Natural killer cell treated with Interleukin-12 subunit alpha and Interleukin-12 subunit beta and Interleukin-15 and Interleukin-18, amount 100 ng/mL, for 72 hours (primary cell): ENCODE measurements at places on chromosomes 13 and 19.

GRCh38 chr19:19385896-19386869 is 19.3 kb upstream of the GATAD2A start:
- no peaks in the 10 kb centered on the region for H3K27me3 ChIP-seq
- no peaks in the 10 kb centered on the region for H3K36me3 ChIP-seq
- DNase-seq: no peak
- peaks cover 49% of the 10 kb centered on the region for H3K4me1 ChIP-seq
- H3K4me3 ChIP-seq: peak overlapping the region; percentile 100

DNA sequence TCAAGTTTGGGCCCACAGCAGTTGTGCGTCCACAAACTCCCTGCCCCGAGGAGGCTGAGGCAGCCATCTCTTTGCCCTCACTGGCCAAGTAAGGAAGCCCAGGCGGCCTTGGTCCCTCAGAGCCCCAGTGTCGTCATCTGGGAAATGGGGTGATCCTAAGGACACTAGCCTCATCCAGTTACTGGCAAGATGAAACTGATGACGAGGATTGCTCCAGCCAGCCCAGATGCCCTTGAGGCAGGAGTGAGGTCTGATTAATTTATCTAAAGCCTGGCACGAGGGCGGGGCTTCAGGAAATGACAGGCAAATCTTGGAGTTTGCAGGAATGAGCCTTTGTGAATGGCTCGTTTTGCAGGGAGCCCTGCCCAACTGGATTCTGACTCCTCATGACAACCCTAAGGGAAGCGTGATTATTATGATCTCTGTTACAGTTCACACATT is 5.6 kb downstream of the LIPE start:
- H3K27me3 ChIP-seq: no peaks in the 10 kb centered on the region
- no peaks in the 10 kb centered on the region for H3K36me3 ChIP-seq
- H3K4me3 ChIP-seq: peak overlapping the region; percentile 92
- no peak for DNase-seq

- H3K4me3 ChIP-seq: no peak overlapping the region
- H3K4me1 ChIP-seq: peaks cover 6% of the 10 kb centered on the region
- H3K36me3 ChIP-seq: no peaks in the 10 kb centered on the region
- no peak for DNase-seq
- no peaks in the 10 kb centered on the region for H3K27me3 ChIP-seq
Observed at GRCh38 chr19:7685546-7686445, 5.2 kb downstream of the TRAPPC5 start.

DNA sequence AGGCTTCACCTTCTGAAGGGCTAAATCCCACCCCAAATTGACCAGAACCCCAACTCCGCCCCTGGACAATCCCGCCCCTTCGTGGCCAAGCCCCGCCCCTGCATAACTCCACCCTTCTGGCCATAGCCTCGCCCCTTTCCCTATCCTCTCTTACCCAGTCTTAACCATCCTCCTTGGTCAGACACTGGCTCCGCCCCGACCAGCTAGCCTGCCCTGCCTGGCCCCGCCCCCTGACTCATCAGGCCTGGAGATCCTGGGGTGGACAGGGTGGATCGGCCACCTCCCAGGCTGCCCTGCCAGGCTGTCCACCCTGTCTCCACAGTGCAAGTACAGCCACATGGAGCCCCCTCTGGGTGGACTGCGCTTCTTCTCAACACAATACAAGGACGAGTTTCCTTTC is 8.0 kb upstream of the ZNF358 start:
- no peaks in the 10 kb centered on the region for H3K36me3 ChIP-seq
- peaks cover 6% of the 10 kb centered on the region for H3K27me3 ChIP-seq
- no peak overlapping the region for H3K4me3 ChIP-seq
- no peak for DNase-seq
- H3K4me1 ChIP-seq: no peaks in the 10 kb centered on the region

GRCh38 chr13:109734002-109734785 is 52.2 kb downstream of the IRS2 start:
- no peak for DNase-seq
- H3K27ac ChIP-seq: no peak overlapping the region
- peaks cover 8% of the 10 kb centered on the region for H3K4me1 ChIP-seq
- H3K36me3 ChIP-seq: no peaks in the 10 kb centered on the region
- H3K27me3 ChIP-seq: peaks cover 31% of the 10 kb centered on the region

- peaks cover 6% of the 10 kb centered on the region for H3K36me3 ChIP-seq
- H3K4me3 ChIP-seq: peak overlapping the region; percentile 34
- H3K4me1 ChIP-seq: peaks cover 66% of the 10 kb centered on the region
- H3K27me3 ChIP-seq: no peaks in the 10 kb centered on the region
- DNase-seq: no peak
Observed at GRCh38 chr13:24279327-24280110, 29.9 kb upstream of the C1QTNF9 start.

DNA sequence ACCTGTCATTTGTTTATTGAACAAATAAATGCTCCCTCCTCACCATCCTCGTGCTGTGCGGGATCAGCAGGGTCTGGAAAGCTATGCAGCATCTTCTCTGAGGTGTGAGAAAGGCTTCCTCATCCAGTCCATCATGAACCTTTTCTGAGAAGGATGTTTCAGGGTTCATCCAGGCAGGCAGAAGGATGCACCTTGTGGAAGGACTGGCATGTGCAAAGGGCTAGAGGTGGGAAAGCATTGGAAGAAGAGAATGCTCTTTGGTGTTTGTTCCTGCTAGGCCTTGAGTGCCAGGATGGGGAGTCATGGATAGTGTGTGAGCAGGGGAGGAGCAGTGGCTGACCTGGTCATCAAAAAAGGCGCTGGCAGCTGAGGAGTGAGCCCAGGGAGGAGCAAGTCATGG is 6.6 kb downstream of the PALM start:
- H3K27ac ChIP-seq: no peak overlapping the region
- H3K4me1 ChIP-seq: no peaks in the 10 kb centered on the region
- peaks cover 12% of the 10 kb centered on the region for H3K27me3 ChIP-seq
- no peak for DNase-seq

DNA sequence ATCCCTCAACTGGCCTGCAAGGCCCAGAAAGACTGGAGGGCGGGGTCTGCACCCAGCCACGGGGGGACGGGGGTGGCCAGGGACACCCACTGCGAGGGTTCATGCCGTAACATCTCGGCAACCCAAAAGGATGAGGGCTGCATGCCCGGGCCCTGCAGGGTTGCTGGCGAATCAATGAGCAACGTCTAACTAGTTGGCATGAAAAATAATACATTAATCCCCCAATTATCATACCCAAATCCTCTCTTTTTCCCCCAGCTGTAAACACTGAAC is 232.2 kb downstream of the TUBA3C start:
- no peaks in the 10 kb centered on the region for H3K27me3 ChIP-seq
- H3K4me1 ChIP-seq: no peaks in the 10 kb centered on the region
- H3K36me3 ChIP-seq: no peaks in the 10 kb centered on the region
- H3K4me3 ChIP-seq: no peak overlapping the region

DNA sequence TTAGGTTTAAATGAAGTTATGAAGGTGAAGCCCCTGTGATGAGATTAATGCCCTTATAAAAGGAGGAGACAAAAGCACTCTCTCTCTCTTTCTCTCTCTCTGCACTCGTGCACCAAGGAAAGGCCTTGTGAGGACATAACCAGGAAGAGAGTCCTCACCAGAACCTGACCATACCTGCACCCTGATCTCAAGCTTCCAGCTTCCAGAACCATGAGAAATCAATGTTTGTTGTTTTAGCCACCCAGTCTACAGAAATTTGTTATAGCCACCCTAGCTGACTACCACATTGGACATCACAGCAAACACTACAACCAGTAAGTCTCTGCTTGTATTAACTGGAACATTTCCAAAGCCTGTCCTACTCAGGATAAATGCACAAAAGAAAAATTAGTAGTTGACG is 34.7 kb upstream of the WDFY2 start:
- no peak for DNase-seq
- peaks cover under 1% of the 10 kb centered on the region for H3K27me3 ChIP-seq
- H3K4me1 ChIP-seq: peaks cover 15% of the 10 kb centered on the region

DNA sequence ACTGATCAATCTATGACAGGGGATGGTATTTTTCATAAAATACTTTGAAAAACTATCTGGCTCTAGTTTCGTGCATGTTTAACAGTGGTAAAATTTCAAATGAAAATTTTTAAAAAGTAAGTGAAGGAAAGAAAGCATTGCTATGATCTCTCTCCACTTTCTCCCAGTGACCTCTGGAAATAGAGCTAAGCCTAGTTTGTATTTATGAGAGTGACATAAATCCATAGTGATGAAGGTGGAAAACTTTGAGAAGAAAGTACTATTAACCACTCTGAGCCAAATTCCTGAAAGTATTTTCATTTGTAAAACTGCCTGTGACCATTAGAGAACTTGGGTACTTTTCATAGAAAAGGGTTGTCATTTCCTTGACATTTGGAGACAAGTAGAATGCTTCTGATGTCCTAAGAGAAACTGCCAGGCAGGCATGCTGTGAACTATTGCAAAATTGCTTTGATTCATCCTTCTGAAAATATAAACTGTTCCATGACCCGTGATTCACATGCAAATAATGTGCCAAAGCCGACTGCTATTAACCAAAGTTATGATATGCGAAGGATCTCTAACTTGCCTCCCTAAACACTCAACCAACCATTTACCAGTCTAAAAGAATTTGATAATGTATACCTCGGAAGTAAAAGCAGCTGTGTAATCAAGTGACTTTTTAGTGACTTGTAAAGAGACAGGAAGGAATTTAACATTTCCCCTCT is 133.2 kb downstream of the VWA8 start:
- H3K4me3 ChIP-seq: no peak overlapping the region
- peaks cover 9% of the 10 kb centered on the region for H3K36me3 ChIP-seq
- DNase-seq: no peak
- peaks cover 5% of the 10 kb centered on the region for H3K4me1 ChIP-seq

- peak within 1 kb of the TSS; percentile 71 for H3K27ac ChIP-seq
- H3K4me1 ChIP-seq: peaks cover 5% of the 10 kb centered on the region
- peak; percentile 67 for DNase-seq
- peaks cover 3% of the 10 kb centered on the region for H3K27me3 ChIP-seq
- peaks cover 6% of the 10 kb centered on the region for H3K36me3 ChIP-seq
- H3K4me3 ChIP-seq: peak within 1 kb of the TSS; percentile 76
Observed at GRCh38 chr13:44373601-44374347, at the start of gene SERP2. SERP2 (plus strand) TSS chr13:44373824; CDS start chr13:44374026, 202 bp downstream.

- no peaks in the 10 kb centered on the region for H3K27me3 ChIP-seq
- H3K4me3 ChIP-seq: no peak overlapping the region
- no peak overlapping the region for H3K27ac ChIP-seq
- no peaks in the 10 kb centered on the region for H3K36me3 ChIP-seq
Observed at GRCh38 chr13:93730780-93731179, 504.2 kb downstream of the GPC6 start.

DNA sequence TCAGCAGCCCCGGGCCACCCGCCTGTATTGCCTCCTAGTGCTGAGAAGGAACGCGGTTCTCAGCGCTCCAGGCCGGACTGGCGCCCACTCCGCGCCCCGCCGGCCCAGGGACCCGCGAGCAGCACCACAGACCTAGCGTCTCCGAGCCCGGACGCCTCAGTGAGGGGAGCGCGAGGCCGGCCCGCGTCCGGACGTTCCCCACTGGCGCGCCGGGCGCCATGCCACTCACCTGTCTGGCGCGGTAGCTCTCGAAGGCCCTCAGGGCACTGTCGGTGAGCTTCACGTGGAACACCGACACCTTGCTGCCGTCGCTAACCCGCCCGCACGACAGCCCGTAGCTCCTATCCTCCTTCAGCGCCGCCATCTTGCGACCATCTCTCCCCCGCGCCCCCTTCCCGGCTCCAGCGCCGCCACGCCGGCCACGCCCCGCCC is at the start of gene ELL:
Gene ELL, minus strand, starts transcription at position 379 of the 432 bp plus-strand sequence. Its CDS starts 15 bp downstream, at position 364.
- H3K27me3 ChIP-seq: no peaks in the 10 kb centered on the region
- H3K4me1 ChIP-seq: peaks cover 13% of the 10 kb centered on the region
- no peak for DNase-seq
- H3K4me3 ChIP-seq: peak within 1 kb of the TSS; percentile 89
- peak within 1 kb of the TSS; percentile 97 for H3K27ac ChIP-seq

- H3K27ac ChIP-seq: no peak overlapping the region
- H3K4me3 ChIP-seq: no peak overlapping the region
- peaks cover 19% of the 10 kb centered on the region for H3K27me3 ChIP-seq
Observed at GRCh38 chr13:76825430-76825829, 60.8 kb downstream of the KCTD12 start.

- H3K4me3 ChIP-seq: no peak overlapping the region
- no peaks in the 10 kb centered on the region for H3K27me3 ChIP-seq
- peaks cover 7% of the 10 kb centered on the region for H3K36me3 ChIP-seq
- no peaks in the 10 kb centered on the region for H3K4me1 ChIP-seq
- DNase-seq: no peak
Observed at GRCh38 chr13:56352361-56352760, 788.4 kb upstream of the PRR20A start.
